ENCODE measurements at places on chromosomes 16 and 17.
A peak's percentile ranks its signal among the peaks of the same experiment; 100 is the strongest.

DNA sequence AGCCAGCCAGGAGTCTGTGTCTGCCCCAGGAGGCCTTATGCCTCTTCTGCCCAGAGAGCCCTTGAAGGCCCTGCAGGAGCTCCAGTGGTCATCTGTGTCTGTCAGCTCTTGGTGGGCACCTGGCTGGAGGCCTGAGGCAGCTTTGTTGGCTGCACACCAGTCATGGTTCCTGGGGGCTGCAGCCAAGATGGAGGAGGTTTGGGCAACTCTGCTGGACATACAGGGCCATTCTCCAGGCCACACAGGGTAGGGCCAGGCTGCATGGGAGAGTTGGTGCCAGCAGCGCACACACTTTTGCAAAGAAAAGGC is 29.4 kb downstream of the B9D1 start:
- no peak for DNase-seq

GRCh38 chr17:81322271-81323082 is 27.4 kb upstream of the SLC38A10 start:
- peak; percentile 58 for DNase-seq

GRCh38 chr17:10368561-10368960 is 4.2 kb downstream of the MYH13 start:
- DNase-seq, result no peak

DNA sequence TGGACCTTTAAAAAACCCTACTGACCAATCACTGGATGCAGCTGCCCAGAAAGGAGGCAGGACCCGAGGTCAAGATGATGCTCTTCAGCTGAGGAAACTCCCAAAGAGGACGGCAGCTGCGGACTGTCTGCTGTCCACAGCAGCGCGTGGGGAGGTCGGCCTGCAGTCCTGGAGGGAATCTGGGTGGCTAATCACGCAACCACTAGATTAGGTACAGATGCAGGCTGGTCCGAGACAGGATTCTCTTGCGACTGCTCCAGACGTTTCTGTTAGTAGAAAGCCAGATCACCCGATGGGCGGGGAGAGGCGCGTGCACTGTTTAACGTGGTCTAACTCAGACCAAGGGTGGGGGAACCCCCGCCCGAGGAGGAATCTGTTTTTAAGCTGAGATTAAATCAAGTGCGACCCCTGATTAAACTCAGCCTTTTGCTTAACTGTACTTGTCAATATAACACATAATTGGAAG is 8.8 kb downstream of the CTRB2 start:
- DNase-seq, result no peak

DNA sequence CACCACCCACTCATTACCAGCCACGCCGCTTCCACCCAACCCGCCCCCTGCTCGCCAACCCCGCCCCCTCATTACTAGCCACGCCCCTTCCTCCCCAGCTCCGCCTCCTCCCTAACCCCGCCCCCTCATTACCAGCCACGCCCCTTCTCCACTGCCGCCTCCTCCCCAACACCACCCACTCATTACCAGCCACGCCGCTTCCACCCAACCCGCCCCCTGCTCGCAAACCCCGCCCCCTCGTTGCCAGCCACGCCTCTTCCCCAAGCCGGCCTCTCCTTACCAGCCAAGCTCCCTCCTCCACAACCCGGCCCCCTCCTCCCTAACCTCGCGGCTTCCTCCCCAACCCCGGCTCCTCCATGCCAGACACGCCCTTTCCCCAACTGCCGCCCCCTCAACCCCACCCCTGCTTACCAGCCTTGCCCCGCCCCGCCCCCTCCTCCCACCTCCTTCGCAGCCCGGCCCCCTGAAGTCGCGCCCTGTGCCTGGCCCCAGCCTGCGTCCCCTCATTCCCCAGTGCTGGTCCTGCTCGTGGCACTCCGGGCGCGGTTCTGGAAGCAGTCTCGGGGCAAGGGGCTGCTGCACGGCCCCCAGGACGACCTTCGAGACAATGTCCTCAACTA is 7.3 kb downstream of the SLC22A31 start:
- peak; percentile 61 for DNase-seq

- peak; percentile 55 for DNase-seq
These were observed at the start of gene XYLT1 for GRCh38 chr16:17470908-17471718. XYLT1 (minus strand) TSS chr16:17470960; CDS start chr16:17470796, 164 bp downstream.

- DNase-seq, result no peak
These were observed 148.7 kb upstream of the SDK2 start for GRCh38 chr17:73792994-73793393.

- no peak for DNase-seq
These were observed 357.2 kb upstream of the TNRC6C start for GRCh38 chr17:77601054-77601979.

GRCh38 chr16:64391063-64391600 is 730.7 kb downstream of the CDH11 start:
- no peak for DNase-seq

GRCh38 chr16:49023050-49023449 is 258.6 kb downstream of the CBLN1 start:
- DNase-seq, result no peak

- DNase-seq, result no peak
These were observed 99.7 kb downstream of the CYTH1 start for GRCh38 chr17:78682363-78682762.

GRCh38 chr17:13044572-13045065 is 26.8 kb upstream of the ELAC2 start:
- DNase-seq, result no peak

DNA sequence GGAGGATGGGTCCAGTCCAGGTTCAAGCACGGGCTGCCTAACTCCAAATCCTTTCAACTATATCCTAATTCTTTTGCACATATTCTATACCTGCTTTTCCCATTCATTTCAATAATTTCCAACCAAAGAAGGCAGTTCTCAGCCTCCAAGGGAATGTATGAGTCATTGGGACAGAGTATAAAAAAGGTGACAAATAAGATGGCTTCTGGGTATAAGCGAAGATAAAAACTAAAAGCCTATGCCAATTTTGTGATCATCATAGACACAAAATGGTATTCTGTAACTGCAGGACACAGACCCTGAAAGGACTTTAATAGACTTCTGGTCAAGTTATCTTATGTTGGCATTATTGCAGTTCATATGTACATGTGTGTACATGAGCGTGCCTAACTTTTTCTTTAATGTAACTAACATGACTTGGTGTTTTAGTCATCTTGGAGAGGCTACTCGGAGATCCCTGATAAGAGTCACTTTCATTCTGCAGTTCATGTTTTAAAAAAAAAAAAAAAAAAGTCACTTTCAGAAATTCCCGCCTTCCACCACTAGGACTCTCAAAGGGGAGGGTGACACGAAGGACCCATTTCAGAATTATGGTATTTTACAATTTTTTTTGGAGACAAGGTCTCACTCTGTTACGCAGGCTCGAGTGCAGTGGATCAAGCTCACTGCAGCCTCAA is 17.3 kb downstream of the COG1 start:
- DNase-seq, result no peak

DNA sequence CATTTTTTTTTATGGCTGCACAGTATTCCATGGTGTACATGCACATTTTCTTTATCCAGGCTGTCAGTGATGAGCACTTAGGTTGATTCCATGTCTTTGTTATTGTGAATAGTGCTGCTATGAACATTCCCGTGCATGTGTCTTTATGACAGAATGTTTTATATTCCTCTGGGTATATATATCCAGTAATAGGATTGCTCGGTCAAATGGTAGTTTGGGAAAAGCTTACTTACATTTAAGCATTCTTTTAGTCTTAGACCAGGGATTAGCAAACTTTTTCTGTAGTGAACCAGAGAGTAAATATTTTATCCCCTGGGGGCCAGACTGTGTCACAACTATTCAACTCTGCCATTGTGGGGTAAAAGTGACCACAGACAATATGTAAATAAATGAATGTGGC is 40.2 kb downstream of the MED13 start:
- no peak for DNase-seq

DNA sequence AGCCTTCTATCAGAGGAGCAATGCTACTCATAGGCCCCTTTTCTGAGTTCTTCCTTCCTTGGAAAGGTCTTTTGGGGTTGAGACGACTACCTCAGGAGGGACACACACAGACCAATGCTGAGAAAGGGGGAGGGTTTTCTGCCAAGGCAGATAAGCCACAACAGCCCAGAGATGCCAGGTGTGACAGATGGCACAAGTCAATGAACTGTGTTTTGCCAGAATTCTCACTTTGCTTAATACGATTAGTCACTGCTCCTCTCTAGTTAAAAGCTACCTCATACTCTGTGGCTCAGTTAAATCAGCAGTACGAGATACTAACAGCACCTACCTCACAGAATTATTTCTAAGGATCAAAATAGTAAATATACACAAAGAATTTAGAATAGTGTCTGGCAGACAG is 8.0 kb downstream of the BRD7 start:
- DNase-seq, result no peak

DNA sequence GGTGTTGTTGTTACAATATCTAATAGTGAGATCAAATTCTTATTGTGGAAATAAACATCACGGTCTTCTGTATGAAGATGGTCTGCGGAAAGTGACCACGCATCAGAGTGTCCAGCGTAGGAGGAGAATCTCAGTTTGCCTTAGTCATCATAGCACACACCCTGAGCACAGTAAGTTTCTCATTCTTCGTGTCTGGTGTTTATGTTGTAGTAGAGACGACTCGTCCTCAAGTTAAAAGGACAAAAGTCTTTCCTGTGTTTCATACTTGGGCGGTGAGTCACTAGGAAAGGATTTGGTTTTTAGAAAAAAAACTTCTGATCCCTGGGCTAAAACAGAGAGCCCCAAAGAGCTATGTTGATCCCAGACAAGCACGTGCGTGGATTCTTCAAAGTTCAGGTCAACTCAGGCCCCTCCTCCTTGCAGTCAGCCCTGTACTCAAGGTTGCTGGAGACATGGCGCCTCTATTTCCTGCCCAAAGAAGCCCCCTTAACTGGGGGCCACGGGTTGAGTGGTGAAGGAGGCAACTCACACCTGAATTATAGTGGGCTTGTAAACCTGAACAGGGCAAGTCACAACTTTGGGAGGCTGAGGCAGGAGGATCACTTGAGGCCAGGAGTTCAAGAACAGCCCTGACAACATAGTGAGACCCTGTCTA is 170.4 kb downstream of the ZFHX3 start:
- DNase-seq, result no peak

GRCh38 chr17:66978514-66979061 is 14.1 kb downstream of the CACNG4 start:
- no peak for DNase-seq

- DNase-seq, result no peak
These were observed 28.9 kb downstream of the CMIP start for GRCh38 chr16:81473558-81473957.

DNA sequence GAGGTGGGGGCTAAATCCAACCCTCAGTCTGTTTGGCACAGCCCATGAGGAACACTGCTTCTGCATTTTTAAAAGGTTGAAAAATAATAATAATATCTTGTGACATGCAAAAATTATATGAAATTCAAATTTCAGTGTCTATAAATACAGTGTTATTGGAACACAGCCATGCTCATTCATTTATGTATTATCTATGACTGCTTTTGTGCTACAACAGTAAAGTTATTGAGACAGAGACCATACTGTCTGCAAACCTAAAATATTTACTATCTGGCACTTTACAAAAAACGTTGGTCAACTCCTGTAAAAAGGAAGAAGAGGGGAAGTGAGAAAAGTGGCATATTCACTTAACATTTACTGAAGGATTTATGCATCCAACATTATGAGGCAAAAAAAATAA is 3.1 kb downstream of the ABCA5 start:
- DNase-seq, result no peak

DNA sequence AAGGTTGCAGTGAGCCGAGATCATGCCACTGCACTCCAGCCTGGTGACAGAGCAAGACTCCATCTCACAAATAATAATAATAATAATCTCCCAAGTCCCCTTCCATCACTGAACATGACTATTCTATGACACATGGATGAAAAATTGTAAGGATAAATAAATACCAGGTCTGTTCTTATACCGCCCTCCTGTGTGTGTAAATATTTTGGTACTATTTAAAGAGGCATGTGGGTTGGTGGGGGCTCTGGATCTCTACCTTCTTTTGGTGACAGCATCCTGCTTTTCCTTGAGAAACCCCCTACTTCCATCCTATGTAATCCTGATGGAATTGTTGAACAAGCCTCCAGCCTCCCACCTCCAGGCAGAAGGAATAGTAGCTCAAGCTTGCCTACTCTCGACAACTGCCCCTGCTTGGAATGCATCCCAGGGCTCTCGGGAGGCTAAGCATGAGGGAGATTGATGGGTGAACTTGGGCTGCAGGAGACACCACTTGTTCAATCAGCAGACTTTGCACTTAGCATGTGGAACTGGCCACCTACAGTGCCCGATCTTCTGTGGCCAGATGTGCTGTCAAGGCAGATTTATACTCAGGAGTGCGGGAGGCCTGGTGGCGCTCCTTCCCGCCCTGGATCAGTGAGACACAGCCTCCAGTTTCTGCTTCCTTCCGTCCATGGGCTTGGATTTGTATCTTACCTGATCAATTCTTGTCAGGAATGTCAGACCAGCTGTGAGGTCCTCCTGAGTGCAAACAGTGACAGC is 287.4 kb downstream of the SLC39A11 start:
- no peak for DNase-seq

DNA sequence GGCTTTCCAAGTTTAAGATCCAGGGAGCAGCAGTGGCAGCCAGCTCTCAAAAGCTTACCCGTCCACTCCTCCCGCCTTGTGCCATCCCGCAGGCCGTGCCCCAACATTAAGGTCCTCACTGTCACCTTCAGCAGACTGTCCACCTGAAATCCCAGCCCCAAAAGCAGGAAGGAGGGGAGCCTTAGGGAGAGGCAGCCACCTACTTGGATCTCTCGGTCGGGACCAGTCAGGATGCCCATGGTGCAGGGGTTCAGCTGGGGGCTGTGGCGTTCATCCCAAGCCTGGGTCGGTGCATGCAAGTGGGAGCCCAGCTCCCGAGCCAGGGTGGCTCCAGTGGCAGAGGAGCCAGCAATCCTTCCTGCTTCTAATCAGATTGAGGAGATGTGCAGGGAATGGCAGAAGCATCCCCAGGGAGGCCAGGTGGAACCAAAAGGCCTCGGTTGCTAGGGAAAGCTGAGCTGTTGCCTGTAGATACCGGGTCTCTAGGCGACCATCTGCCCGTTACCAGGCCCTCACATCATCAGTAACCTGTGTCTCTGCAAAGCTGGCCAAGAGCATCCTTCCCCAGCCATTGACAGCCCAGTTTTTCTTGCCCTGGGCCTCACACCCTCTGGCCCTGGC is 24.6 kb downstream of the CNGB1 start:
- no peak for DNase-seq

- DNase-seq, result no peak
These were observed 10.5 kb upstream of the FBXL19 start for GRCh38 chr16:30912794-30913412.

- DNase-seq, result no peak
These were observed 3.9 kb downstream of the NLRP1 start for GRCh38 chr17:5580367-5580766.

- peak; percentile 50 for DNase-seq
These were observed 544 bp downstream of the CYB561 start for GRCh38 chr17:63445571-63445953.

DNA sequence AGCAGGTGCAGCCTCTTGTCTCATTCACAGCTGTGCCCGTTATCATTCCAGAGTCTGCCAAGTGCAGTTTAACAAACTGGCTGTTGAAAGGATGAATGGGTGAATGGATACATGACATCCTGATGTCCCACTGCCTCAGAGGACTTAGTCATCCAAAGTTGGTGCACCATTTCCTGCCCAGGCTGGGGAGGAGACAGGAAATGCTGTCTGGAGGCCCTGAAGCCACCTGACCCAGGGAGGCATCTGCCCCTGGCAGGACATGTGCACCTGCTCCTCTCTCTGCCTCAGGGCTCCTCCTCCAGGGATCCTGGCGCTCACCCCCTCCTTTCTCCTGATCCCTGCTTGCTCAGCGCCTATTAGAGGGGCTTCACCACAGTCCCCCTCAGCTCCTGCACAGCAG is 1.8 kb upstream of the CD300C start:
- DNase-seq, result peak; percentile 14
